ENCODE measurements at places on chromosomes 3 and 15. TPM values are rescaled to one million over a fixed set of nuclear protein-coding genes. Genes with fewer than 3 reads are reported as not detected.

- H3K27me3 ChIP-seq: no peaks in the 10 kb centered on the region
- DNase-seq: no peak
- H3K36me3 ChIP-seq: no peaks in the 10 kb centered on the region
- no peaks in the 10 kb centered on the region for H3K4me1 ChIP-seq
Observed at GRCh38 chr15:22224241-22224671, 143.9 kb downstream of the OR4M2 start.

- H3K27ac ChIP-seq: no peak overlapping the region
- no peaks in the 10 kb centered on the region for H3K27me3 ChIP-seq
- H3K4me1 ChIP-seq: no peaks in the 10 kb centered on the region
- no peak for DNase-seq
Observed at GRCh38 chr3:115845986-115846385, 222.7 kb downstream of the GAP43 start.

DNA sequence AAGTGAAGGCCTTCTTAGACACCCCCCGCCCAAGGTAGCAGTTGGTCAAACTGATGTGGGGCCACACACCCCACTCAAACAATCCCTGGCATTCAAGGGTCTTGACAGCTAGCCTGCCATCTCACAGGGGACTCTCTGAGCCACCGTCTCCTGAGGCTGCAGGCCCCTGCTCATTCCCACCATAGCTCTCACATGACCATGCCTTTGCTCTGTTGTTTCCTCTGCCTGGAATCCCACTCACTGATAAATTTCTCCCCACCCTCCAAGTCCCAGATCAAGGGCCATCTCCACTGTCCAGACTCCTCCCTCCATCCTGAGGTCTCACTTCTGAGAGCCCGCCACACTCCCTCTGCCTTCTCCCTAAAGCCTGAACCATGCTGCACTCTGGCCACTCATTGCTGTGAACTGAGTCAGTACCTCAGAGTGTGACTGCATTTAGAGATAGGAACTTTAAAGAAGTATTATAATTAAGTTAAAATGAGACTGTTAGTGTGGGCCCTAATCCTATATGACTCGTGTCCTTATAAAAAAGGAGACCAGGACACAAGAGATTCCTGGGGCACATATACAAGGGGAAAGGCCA lies 10.0 kb downstream of the WNT7A start:
- peaks cover 59% of the 10 kb centered on the region for H3K36me3 ChIP-seq
- H3K4me3 ChIP-seq: no peak overlapping the region
- no peak overlapping the region for H3K27ac ChIP-seq
- H3K4me1 ChIP-seq: peaks cover 35% of the 10 kb centered on the region
- H3K27me3 ChIP-seq: no peaks in the 10 kb centered on the region

GRCh38 chr15:60215225-60215963 lies 182.4 kb downstream of the ANXA2 start:
- H3K4me3 ChIP-seq: no peak overlapping the region
- H3K27ac ChIP-seq: no peak overlapping the region
- DNase-seq: no peak
- H3K4me1 ChIP-seq: no peaks in the 10 kb centered on the region

DNA sequence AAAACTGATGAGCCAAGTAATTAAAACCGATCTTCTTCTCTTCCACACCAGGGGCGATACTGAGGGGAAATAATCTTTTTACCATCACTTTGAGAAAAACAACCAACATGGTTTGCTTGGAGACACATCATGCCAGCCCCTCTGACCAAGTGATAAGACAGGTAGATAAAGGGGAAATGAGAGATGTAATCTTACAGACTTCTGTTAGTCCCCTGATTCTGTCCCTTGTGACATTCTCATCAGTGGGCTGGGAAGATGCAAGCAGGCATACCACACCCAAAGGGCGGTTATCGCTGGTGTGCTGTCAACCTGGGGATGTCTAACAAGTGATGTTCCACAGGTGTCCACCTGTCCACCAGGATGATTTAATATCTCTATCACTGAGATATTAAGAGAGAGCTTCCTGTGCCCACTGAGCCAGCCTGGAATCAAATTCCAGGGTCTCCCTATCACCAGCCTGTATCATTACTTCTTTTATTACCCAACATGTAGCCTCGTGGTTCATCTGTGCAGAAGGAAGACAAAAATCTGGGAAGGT lies 315.0 kb downstream of the FOXP1 start:
- no peak overlapping the region for H3K27ac ChIP-seq
- no peak for DNase-seq

DNA sequence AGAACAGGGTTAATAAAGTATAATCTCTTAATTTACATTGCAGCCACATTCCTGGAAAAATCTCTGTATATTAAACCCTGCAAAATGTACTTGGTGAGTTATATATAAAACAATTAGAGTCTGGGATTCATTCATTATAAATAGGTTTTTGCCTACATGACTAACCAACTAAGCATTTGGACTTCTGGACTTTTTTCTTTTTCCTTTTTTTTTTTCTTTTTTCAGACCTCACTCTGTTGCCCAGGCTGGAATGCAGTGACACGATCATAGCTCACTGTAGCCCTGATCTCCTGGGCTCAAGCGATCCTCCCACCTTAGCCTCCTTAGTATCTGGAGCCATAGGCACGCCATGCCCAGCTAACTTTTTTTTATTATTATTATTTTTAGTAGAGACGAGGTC lies 4.5 kb downstream of the DNAJC13 start:
- peaks cover 4% of the 10 kb centered on the region for H3K36me3 ChIP-seq
- H3K27ac ChIP-seq: no peak overlapping the region
- no peak overlapping the region for H3K4me3 ChIP-seq
- no peaks in the 10 kb centered on the region for H3K4me1 ChIP-seq

DNA sequence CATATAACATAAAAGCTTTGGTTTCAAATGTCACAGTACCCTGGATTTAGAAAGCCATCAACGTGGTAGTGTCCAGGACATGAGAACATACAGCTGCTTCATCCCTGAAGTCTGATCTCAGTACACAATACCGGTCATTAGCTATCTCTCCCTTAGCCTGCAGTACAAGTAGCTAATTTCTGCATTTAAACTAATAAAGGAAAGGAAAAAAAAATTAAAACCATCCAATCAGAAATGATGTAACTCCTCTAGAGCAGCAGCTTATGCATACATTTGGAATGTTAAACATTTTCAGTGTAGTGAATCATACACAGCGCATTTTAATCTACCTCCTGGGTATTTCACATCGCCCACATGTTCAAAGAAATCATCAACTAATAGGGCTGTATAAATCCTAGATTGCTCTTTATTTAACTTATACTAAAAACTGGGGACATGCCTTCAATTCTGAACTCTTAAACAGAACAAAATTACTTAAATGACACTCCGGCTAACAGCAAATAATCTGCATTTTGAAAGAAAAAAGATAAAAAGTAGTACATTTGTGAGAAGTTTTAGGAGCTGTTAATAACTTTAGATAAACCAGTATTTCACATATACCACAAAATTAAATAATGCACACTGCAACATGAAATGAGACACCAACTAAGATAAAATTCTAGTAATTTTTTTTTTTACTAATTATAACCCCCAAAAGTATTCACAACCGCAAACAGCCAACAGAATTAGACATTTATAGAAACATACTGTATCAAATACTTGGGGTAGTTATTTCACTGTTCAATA lies 3.7 kb downstream of the IGF2BP2 start:
- peak overlapping the region; percentile 16 for H3K4me3 ChIP-seq
- H3K27me3 ChIP-seq: no peaks in the 10 kb centered on the region
- H3K4me1 ChIP-seq: peaks cover 2% of the 10 kb centered on the region
- peak; percentile 60 for DNase-seq
- H3K36me3 ChIP-seq: no peaks in the 10 kb centered on the region

C3orf85 gene
- total RNA-seq: not detected

ZNF501 gene
- 15.9 TPM for total RNA-seq

FAM81A gene
- 5.7 TPM for total RNA-seq

ITIH1 gene
- not detected for total RNA-seq
